ENCODE measurements at places on chromosomes 2 and 18.

DNA sequence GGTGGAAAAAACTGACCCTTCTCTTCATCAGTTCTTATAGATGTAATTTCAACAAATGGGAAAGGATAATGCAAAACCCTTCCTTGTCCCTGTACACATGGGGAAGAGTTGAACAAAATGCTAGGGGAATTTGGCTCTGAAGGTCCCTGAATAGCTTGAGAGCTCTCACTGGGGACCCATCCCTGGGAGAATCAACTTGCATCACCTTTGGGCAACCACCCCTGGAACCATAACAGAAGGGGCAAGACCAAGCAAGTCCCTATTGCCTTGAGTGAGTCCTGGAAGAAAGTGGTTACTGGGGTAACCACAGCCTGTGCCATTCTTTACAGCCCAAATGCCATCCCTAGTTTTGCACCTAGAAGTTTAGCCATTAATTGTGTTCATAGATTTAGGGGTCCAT, 52.2 kb upstream of the B3GNT2 start:
- DNase-seq: no peak

DNA sequence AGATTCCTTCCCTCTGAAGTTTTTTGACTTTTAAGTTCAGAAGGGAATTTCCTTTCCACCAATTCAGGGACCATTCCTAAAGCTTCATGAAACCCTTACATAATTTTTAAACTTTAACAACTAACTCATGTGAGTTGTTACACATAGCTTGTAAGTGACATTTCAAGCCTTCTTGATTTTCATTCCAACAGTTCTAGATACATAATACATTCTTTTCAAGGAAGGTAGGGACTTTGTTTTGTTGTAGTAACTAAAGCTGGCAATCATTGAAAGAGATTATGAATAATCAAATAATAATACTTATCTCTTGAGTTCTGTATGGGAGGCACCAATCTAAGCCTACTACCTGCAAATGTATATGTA, 45.4 kb downstream of the SETBP1 start:
- no peak for DNase-seq

- DNase-seq: no peak
These were observed 136.4 kb upstream of the SKOR2 start for GRCh38 chr18:47387864-47388263.

DNA sequence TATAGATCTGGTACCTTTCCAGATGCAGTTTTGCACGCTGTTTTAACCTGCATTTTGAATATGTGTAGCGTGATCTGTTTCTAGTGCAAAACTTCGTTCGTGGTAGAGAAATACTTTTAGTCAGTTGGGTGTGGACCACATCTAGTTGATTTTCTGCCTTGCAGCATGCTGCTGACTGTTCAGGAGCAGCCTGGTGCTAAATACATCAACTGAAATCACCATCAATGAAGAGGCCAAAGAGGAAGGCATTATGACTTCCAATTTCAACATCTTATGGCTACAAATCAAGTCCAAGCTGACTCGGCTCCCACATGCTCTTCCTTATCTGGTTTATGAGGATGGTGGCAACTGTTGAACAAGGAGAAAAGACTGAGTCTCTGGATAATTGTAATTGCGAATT, 298.5 kb downstream of the ZNF521 start:
- DNase-seq: no peak

DNA sequence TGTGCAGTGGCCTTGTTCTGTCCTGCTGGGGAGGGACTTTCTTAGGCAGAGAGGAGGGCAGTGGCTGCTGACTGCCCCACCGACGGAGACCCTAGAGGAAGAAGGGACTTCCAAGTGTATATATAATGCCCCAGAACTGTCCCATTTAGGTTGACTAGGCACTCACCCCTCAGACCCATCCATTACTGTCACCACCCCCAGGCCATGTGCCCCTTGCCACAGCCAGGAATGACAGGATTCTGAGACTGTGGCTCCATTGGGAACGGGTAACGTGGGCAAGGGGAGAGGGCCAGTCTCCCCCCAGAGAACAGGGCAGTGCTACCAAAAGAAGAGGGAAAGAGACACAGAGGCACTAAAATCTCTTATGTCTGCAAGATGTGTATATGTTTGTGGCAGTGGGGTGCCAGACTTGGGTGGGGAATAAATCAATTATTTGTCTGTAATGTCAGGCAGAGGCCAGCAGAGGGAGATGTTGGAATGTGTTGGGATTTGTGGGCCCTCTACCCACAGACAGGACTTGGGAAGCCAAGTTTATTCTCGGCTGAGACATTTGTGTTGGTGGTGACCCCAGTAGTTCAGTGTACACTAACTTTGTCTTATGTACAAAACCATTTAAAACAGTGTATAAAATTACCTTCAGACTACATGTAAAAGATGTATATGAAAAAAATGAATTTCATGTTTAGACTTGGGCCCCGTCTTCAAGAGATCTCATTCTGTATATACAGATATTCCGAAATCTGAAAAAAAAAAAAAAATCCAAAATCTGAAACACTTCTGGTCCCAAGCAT, 24.0 kb upstream of the TMEM37 start:
- peak; percentile 28 for DNase-seq

GRCh38 chr2:143473216-143473615, 344.0 kb downstream of the ARHGAP15 start:
- no peak for DNase-seq

DNA sequence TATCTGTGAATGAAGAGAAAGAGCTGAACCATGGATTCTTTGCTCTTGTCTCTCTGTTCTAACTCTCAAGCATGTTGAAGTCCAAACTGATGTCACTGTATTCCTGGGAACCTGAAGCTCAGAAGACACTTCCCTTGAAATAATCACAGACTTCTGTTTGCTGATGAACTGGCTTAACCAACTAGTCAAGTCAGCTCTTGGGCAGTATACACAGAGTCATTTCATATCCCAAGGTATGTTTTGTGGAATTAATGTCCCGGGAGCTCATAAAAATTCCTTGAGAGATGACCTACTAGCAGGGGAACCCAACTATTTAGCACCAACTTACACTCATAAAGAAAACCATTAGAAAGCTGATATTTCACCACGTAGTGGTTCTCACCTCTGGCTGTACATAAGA, 156.6 kb downstream of the NR4A2 start:
- DNase-seq: no peak

DNA sequence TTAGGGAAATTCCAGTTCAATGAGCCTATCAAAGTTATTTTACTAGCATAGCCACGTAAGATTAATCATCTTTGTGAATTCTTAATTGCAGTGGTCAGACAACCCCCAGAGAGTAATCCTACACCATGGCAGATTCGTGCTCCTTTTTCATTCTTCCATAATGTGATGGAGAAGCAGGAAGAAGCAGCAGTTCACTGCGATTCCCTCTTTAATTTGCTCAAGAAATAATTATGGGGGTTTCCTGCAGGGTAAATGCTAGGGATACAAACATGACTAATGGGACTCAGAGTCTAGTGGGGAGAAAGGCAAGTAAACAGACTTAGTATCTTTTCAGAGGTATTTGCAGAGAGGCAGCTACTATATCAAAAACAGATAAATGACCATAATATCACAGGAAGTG, 175.8 kb upstream of the HNRNPA3 start:
- no peak for DNase-seq

- no peak for DNase-seq
These were observed 3.9 kb upstream of the ETAA1 start for GRCh38 chr2:67393237-67393636.

DNA sequence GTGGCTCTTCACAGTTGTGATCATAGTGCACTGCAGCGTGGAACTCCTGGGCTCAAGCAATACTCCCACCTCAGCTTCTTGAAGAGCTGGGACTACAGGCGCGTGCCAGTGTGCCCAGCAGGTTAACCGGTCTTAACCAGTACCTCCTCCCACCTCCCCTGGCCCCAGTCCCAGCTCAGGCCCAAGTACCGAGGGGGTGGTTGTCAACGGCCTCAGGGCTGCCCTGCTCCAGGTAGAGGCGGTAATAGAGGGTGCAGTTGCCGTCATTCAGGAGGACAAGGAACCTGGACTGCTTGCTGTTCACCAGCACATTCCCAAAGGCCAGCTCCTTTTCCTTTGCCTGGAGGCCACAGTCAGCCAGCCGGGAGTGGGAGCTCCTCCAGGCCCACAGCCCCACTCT, 19.7 kb downstream of the CFAP65 start:
- DNase-seq: no peak

DNA sequence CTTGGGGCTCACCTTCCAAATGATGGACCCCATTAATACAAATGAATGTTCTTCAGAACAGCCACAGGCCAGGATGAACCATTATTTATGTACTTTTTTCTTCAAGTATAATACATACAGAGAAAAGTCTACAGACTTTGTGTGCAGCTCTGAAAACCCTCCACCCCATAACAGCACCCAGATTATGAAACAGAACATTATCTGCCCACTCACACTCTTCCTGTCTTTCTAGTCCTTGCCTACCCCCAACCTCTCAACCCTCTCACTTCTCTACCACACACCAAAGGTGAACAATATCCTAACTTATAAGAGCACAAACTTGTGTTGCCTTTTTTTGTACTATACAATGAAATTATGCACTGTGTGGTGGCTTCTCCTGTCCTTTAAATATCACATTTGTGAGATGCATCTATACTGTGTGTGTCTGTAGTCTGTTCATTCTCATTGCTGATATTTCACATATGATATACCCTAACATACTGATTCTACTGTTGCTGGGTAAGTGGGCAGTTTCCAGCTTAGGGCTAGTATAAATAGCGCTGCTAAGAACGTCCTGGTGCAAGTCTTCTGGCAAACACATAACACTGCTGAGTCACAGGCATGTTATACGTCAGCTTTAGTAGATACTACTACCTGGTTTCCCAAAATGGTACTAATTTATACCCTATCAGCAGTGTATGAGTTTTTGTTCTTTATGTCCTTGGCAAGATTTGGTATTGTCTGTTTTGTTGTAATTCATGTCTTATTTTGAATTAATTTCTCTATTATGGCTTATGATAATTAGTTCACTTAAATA, 1.0 kb upstream of the NPHP1 start:
- no peak for DNase-seq

GRCh38 chr2:164824872-164825271, 16.8 kb downstream of the COBLL1 start:
- no peak for DNase-seq

DNA sequence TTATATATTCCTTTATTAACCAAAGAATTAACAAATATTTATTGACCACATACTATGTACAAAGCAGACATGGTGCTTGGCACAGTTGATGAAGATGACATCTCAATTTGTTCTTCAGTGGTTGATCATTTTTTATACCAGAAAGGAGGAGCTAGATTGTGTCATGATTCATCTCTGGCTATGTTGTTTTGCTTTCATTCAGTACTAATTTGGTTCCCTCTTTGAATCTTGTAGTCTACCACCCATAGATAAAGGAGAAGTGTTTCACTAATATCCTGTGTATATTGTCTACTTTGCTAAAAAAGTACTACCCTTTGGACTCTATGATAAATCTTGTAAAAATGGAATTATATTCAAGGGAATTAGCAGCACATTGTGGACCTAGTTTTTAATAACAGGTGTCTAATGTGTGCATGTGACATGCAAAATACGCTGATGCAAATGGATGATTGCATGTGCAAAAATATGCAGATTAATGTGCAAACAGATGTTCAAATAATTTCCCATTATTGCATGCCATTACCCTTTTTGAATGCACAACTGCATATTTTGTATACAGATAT, 313.2 kb upstream of the ZEB2 start:
- no peak for DNase-seq

DNA sequence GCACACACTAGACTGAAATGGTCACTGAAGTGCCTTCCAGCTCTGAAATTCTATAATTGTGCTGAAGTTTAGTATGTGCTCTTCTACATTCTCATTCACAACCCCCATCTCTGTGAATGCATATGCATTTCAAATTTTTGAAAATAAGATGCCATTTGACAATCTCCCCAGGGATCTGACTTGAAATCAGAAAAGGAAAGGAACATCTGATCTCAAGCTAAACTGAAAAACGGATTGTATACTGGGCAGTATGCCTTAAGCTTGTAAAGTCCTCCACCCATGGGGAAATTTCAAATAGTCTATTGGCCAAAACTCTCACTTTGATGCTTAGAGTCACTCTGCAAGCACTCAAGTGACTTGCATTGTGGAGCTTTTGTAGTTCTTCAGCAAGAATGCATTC, 22.9 kb downstream of the FAP start:
- no peak for DNase-seq

GRCh38 chr2:234373481-234374149, 123.3 kb downstream of the ARL4C start:
- no peak for DNase-seq

- no peak for DNase-seq
These were observed 494.7 kb upstream of the FAM98A start for GRCh38 chr2:34093790-34094189.

- peak; percentile 15 for DNase-seq
These were observed 39.8 kb upstream of the PXDN start for GRCh38 chr2:1784087-1784486.

DNA sequence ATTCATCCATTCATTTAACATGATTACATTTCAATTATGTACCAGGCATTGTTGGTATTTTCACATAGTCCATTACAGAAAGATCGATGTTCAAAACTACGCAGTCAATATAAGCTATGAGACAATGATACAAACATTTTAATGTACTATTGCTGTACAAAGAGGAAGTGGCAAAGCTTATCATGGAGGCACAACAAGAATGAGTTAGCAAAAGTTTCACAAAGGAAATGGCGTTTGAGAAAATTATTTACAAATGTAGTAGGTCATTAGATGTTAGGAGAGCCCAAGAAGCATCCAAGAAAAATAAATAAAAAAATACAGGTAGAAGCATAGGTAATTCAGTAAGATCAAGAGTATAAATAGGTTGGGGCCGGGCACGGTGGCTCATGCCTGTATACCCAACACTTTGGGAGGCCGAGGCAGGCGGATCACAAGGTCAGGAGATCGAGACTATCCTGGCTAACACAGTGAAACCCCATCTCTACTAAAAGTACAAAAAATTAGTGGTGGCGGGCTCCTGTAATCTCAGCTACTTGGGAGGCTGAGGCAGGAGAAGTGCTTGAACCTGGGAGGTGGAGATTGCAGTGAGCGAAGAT, 1730.8 kb upstream of the CELF4 start:
- DNase-seq: no peak

DNA sequence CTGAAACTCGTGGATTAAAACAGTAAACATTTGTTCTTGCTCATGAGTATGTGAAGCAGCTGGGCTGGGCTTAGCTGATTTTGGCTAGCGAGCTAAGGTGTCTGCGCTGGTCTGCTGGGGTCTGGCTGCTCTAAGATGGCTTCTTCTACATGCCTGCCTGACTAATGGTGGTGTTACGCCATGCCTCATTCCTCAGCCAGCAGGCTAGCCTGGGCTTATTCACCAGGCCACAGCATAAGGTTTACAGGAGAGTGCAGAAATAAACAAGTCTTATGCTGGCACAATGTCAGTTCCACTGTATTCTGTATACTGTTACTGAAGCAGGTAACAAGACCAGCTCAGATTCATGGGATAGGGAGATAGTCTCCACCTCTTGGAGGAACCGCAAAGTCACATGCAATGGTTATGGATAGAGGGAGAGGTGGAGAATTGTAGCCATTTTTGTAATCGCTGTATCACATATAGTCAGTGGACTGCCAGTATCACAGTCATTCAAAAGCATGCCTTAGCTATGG, 80.0 kb downstream of the RHBDD1 start:
- no peak for DNase-seq
